ENCODE measurements at places on chromosomes 5 and 9. TPM values are rescaled to one million over a fixed set of nuclear protein-coding genes. Genes with fewer than 3 reads are reported as not detected.

BARX1 gene
- 11.5 TPM for total RNA-seq

DRD1 gene
- total RNA-seq, result 0.05 TPM

SCGB3A2 gene
- not detected for total RNA-seq

RNF180 gene
- total RNA-seq, result 0.38 TPM

PDCD1LG2 gene
- total RNA-seq, result 0.15 TPM

ZNF454 gene
- not detected for total RNA-seq

HAUS6 gene
- total RNA-seq, result 20.8 TPM

LCN2 gene
- total RNA-seq, result 3.4 TPM

Data from A549 treated with AZD2906 at 1 μM for 4 hours (cell line).